ENCODE measurements at places on chromosomes 2 and 18. TPM values are rescaled to one million over a fixed set of nuclear protein-coding genes. Genes with fewer than 3 reads are reported as not detected.
A peak's percentile ranks its signal among the peaks of the same experiment; 100 is the strongest.

CCDC74B gene
- total RNA-seq = 3.9 TPM

ACADL gene
- total RNA-seq = not detected

GLI2 gene
- total RNA-seq = 4.7 TPM

PROC gene
- not detected for total RNA-seq

C2orf80 gene
- total RNA-seq = not detected

CCDC141 gene
- total RNA-seq = not detected

NEU4 gene
- not detected for total RNA-seq

DNA sequence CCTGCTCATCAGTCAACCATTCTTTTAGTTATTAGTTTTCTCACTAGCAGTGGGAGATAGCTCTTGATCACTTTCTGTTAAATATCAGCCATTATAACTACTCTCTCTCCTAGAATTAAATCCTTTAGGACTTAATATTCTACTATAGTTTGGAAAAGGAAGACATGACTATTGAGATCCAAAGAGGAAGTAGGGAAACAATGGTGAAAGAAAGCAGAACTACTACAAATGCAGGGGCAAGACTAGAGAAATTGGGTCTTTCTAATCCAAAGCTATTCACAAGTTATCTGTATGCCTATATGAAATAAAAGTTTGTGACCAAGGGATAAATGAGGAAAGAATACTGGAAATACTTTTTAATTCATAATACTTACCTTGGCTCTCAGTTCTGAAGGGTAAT, 65.1 kb downstream of the SRBD1 start:
- no peak overlapping the region for H3K27ac ChIP-seq
- no peak overlapping the region for H3K4me3 ChIP-seq
- H3K4me1 ChIP-seq = no peaks in the 10 kb centered on the region
- H3K36me3 ChIP-seq = peaks cover 13% of the 10 kb centered on the region

- no peaks in the 10 kb centered on the region for H3K36me3 ChIP-seq
- DNase-seq = peak; percentile 73
- H3K4me3 ChIP-seq = peak overlapping the region; percentile 39
- peak overlapping the region; percentile 25 for H3K27ac ChIP-seq
- H3K4me1 ChIP-seq = peaks cover 5% of the 10 kb centered on the region
Measured at GRCh38 chr2:98013407-98014042, 17.8 kb upstream of the TMEM131 start.

- no peak for DNase-seq
- H3K4me1 ChIP-seq = peaks cover 3% of the 10 kb centered on the region
- H3K4me3 ChIP-seq = no peak overlapping the region
- peaks cover 15% of the 10 kb centered on the region for H3K36me3 ChIP-seq
- H3K27me3 ChIP-seq = no peaks in the 10 kb centered on the region
- H3K27ac ChIP-seq = no peak overlapping the region
Measured at GRCh38 chr2:109429567-109430328, 184.0 kb downstream of the SEPTIN10 start.

DNA sequence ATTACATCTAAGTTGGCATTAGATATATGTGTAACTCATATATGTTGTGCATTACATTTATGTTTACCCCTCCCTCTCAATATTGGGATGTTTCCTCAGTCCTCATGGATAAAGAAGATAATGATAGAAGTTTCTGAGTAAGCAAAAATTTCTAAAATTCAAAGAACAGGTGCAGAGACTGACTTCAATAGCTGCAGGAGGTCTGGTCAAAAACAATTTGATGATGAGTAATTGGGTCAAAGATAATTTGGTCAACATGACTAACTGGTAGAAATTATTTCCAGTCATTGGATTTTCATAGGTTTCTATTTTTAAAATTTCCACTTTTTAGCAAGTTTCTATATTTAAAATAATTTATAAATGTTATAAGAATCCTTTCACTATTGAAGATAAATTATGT, 1130.9 kb upstream of the SLC39A10 start:
- DNase-seq = no peak
- H3K36me3 ChIP-seq = no peaks in the 10 kb centered on the region
- H3K4me3 ChIP-seq = no peak overlapping the region
- no peak overlapping the region for H3K27ac ChIP-seq

DNA sequence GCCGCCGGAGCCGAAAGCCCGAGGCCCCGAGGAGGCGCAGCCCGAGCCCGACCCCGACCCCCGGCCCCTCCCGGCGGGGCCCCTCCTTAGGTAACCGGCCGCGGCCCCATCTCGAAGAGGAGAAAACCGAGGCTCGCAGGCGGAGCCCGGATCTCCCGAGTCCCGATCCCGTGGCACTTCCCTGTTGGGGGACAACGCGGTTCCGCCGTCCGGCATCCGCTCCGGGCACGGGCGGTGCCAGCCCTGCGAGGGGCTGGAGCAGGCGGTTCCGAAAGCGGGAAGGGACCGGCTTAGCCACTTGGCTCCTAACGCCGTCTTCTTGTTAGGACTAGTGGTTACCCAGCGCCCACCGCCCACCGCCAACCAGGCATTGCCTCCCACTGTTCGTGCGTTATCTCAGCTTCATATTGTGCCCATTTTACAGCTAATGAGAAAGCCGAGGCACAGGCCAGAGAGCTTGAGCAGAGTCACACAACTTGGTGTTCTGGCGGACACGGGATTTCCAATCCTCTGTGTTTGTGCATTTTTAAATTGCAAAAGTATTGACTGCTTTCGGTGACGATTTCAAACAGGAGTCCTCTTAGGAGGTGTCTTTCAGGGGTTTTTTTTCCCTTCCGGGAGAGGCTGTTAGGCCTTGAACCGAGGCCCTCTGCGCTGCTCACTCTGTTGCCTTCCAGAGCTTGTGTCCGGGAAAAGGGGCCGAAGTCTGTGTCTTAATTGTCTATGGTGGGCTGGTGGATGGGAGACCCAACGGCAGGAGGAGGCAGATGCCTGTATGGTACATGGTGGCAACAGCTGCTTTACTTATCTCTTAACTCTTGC, 562 bp downstream of the CENPA start:
- H3K36me3 ChIP-seq = no peaks in the 10 kb centered on the region
- H3K27ac ChIP-seq = peak overlapping the region; percentile 59
- no peak for DNase-seq
- 0 out of 2 replicates have a peak, but pooled peaks cover 2% of the 10 kb centered on the region for H3K4me1 ChIP-seq
- H3K27me3 ChIP-seq = no peaks in the 10 kb centered on the region
- H3K4me3 ChIP-seq = peak overlapping the region; percentile 43

DNA sequence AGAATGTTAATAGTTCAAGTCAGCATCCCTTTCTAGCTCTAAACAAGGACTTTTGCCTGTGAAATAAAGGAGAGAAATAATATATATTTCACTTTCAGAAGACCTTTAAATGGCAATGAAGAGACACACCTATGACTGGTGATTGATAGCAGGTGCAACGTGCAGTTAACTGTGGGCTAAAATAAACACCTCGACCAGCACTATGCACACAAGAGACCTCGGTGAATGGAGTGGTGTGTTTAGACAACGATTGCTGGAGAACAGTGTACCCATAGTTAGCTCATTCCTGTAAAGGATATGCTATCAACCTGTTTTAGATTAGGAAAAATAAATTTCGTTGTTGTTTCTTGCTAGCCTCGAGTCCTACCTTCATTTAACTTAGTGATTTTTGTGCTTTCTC, 143.4 kb downstream of the NR4A2 start:
- no peak overlapping the region for H3K27ac ChIP-seq
- no peaks in the 10 kb centered on the region for H3K36me3 ChIP-seq
- no peaks in the 10 kb centered on the region for H3K4me1 ChIP-seq
- DNase-seq = no peak

DNA sequence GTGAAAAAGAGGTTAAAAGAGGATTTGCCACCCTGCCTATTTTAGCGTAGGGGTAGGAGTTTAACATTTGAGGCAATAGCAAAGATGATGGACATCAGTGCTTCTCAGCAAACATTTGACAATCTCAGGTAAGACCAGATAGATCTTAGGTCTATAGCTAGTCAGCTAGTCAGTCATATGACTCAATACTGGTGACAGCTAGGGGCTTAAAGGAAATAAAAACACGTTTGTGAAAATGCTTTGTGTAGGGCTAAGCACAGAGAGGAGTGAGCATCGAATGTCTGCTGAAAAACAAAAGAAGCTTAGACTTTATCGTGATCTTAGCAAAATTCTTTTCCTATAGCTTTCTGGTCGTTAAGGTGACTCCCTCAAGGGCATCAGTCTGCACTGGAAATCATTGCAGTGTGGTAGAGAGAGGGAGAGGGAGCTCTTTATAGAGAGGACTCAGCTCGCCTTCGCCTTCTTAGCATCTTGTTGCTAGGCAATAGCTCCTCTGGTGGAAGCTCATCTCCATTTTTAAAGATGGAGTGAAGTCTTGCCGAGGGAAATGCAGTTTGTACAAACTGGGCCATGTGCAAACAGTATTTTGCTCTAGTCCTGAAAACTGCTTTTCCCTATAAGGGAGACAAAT, 62.8 kb upstream of the SLC38A11 start:
- no peak overlapping the region for H3K4me3 ChIP-seq
- H3K27me3 ChIP-seq = peaks cover 3% of the 10 kb centered on the region
- H3K36me3 ChIP-seq = no peaks in the 10 kb centered on the region
- H3K27ac ChIP-seq = no peak overlapping the region
- H3K4me1 ChIP-seq = no peaks in the 10 kb centered on the region

- peaks cover 29% of the 10 kb centered on the region for H3K27me3 ChIP-seq
- H3K4me3 ChIP-seq = no peak overlapping the region
- H3K36me3 ChIP-seq = no peaks in the 10 kb centered on the region
- no peaks in the 10 kb centered on the region for H3K4me1 ChIP-seq
- DNase-seq = peak; percentile 10
Measured at GRCh38 chr2:64186699-64187605, 42.7 kb upstream of the PELI1 start.

DNA sequence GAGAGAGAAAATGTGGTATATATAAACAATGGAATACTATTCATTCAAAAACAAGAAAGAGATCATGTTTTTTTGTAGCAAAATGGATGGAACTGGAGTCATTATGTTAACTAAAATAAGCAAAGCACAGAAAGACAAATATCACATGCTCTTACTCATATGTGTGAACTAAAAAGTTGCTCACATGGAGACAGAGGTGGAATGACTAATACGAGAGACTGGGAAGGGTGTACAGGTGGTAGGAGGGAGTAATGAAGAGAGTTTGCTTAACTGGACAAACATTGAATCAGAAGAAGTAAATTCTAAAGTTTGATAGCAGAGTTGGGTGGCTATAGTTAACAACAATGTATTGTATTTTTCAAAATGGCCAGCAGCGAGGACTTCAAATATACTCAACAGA, 1080.7 kb upstream of the CHAC2 start:
- H3K27ac ChIP-seq = no peak overlapping the region
- H3K4me1 ChIP-seq = 0 out of 2 replicates have a peak, but pooled peaks cover 2% of the 10 kb centered on the region
- H3K4me3 ChIP-seq = no peak overlapping the region
- H3K36me3 ChIP-seq = no peaks in the 10 kb centered on the region
- DNase-seq = peak; percentile 93

DNA sequence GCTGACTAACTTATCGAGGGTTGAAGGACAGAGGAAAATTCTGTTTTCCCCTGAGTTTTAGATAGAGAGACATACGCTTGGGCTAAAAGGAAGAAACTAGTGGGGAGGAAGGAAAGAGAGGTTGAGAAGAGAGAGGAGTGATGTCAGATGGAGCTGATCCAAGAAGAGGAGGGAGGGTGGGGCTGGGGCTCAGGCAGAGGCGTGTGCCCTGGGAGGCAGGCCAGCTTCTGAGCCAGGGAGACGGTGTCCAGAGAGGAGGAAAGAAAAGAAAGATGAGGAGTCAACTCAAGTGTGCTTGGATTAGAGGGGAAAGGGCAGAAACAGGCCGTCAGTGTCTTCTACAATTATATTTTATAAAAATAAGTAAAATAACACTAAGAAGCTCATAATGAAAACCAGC, 56.2 kb downstream of the EMILIN2 start:
- peak; percentile 61 for DNase-seq
- no peak overlapping the region for H3K4me3 ChIP-seq
- H3K27ac ChIP-seq = no peak overlapping the region
- H3K36me3 ChIP-seq = no peaks in the 10 kb centered on the region

DNA sequence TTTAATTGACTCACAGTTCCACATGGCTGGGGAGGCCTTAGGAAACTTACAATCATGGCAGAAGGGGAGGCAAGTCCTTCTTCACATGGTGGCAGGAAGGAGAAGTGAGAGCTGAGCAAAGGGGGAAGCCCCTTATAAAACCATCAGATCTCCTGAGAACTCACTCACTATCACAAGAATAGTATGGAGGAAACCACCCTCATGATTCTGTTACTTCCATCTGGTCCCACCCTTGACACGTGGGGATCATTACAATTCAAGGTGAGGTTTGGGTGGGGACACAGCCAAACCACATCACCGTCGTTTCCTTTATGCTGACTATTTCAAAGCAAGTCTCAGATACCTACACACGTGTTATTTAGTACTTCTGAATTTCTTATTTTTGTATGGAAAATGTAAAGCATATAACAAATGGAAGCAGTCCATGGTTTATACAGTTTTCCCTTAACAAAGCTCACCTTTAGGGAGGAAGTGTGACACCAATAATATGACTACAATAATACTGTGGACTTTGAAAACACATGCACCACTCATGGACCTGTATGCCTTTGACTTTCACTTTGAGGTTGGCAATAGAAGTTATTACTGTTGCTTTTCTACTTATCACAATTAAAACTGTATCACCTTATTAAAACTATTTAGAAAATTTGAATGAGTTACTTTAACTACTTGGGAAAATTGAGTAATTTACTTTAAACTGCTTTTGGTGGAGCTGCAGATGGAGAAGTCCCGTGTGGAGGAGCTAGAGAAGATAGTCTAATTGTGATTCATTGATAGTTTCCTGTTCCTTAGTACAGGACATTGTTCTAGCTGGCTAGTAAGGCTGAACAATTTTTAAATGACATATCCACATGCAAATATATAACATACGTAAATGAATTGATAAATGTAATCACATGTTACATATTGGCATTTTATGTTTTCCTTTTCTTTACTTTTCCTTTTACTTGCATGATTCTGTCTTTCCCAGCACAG, 37.3 kb downstream of the MTCL1 start:
- H3K36me3 ChIP-seq = peaks cover 16% of the 10 kb centered on the region
- no peak for DNase-seq
- no peaks in the 10 kb centered on the region for H3K27me3 ChIP-seq
- no peak overlapping the region for H3K4me3 ChIP-seq

DNA sequence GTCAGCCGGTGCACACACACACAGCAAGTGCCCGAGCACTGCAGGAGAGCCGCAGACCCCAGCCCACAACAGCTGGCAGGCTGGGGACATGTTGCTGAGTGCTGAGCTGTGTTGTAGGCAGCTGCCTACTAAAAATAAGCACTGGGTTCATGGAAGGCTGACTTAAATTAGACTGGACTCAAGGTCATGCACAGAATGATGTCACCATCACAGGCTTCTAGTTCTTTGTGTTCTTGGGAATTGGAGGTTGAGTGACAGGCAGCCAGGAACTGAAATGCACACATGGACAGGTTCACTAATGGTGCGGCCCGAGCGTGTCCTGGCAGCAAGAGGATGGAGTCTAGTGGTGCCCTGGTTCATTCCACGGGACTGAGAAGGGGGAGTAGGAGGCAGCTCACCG, 71.3 kb downstream of the VWA3B start:
- H3K4me3 ChIP-seq = no peak overlapping the region
- DNase-seq = no peak
- H3K27ac ChIP-seq = no peak overlapping the region
- H3K36me3 ChIP-seq = no peaks in the 10 kb centered on the region

DNA sequence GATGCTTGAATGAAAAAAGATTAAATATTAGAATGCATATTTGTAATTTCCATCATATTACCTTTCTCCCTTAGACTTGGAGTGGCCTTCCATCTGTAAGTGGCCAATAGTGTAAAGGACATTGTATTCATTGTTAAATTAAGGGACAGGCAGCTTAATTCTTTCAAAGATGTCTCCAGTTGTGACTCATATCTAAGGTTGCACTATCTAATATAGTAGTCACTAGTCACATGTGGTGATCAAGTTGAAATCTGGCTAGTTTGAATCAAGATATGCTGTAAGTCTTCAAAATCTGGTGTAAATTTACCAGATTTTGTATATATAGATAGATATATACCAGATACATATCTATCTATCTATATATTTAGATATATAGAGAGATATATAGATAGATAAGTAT, 52.4 kb upstream of the AGPS start:
- no peaks in the 10 kb centered on the region for H3K36me3 ChIP-seq
- DNase-seq = peak; percentile 51
- no peaks in the 10 kb centered on the region for H3K27me3 ChIP-seq
- no peak overlapping the region for H3K27ac ChIP-seq
- peaks cover 11% of the 10 kb centered on the region for H3K4me1 ChIP-seq

All from IMR-90 (cell line).